ENCODE measurements at places on chromosomes 1 and 21. TPM values are rescaled to one million over a fixed set of nuclear protein-coding genes. Genes with fewer than 3 reads are reported as not detected.

DNA sequence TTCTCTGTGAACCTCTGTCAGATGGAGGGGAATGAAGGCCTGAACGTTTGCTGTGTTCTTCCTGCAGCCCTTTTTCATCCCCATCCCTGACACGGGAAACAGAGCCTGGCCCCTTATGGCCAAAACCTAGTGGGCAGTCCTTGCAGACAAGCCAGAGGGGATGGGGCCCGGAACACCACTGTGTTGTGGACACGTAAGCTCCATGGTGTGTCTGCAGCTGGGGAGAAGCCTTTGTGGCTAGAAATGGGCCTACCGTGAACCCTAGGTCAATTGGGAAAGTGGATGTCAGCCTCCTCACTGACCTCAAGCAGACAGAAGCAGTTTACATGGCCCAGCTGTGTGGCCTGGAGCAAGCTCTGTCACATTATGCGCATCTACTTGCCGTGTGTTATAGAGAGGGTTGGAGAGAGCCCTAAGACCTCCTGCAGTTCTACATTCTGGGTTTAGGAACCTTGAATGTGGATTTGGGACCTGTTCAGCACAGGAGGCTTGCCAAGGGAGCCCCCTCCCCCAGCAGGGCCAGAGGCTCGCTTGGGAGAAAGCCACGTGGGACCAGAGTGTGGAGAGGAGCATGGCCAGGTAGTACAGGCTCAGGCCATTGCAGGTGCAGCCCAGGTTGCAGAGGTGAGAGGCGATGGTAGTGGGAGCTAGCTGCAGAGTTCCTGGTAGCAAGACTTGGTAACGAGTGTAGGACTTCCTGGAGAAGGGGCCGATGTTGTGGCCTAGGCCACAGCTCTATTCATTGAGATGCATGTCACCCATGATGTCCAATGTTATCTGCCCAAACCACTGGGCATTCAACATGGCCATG is 20.7 kb downstream of the PARS2 start:
- no peak for DNase-seq

DNA sequence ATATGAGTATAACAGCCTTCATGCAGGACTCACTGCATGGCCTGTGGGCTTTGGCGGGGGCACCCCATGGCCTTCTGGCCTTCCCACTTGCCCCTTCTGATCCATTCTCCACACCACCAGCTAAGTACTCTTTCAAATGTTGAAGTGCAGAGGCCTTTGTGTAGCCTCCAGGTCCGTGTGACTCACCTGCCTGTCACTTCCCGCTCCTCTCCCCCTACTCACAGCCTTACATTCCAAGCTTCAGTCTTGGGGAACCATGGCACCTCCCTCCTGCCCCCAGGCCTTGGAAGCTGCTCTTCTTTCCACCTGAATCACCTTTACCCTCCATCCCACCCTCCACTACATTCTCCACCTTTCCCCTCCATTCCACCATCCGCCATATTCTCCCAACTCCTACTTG is 69.6 kb downstream of the PGM1 start:
- DNase-seq: no peak

GRCh38 chr1:37055631-37056030 is 21.3 kb upstream of the GRIK3 start:
- no peak for DNase-seq

DNA sequence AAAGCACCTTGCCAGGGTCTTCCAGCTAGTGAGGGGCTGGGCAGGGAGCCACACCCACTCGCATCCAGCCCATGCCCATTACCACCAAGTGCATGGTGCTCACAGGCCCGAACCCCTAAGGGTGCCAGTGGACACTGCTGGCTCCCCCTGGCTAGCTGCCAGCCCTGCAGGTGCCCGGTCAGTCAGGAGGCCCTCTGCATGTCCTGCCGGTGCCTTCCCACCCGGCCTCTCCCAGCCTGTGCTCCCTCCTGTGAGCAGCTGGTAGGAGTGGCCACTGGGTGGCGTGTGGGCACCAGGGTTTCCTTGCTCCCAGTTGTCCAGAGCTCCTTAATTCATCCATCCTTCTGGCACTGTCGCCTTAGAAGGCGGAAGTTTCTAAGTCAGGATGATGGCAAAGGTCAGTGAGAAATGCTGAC is 33.4 kb downstream of the QSOX1 start:
- DNase-seq: peak; percentile 67

GRCh38 chr1:168420177-168420576 is 123.6 kb downstream of the XCL2 start:
- no peak for DNase-seq

ALX3 gene
- total RNA-seq: not detected

SDCCAG8 gene
- 22.5 TPM for total RNA-seq

LMX1A gene
- total RNA-seq: not detected
